ENCODE measurements at places on chromosomes 5 and 9. TPM values are rescaled to one million over a fixed set of nuclear protein-coding genes. Genes with fewer than 3 reads are reported as not detected.

OR1L8 gene
- total RNA-seq: not detected

SPATA31A3 gene
- total RNA-seq: not detected

DOCK8 gene
- total RNA-seq: 0.31 TPM

TMEM232 gene
- not detected for total RNA-seq

NDUFS4 gene
- total RNA-seq: 103 TPM

CCL27 gene
- total RNA-seq: not detected

TPPP gene
- 5.4 TPM for total RNA-seq

PCDHB2 gene
- total RNA-seq: 3.4 TPM

LHFPL2 gene
- 84.2 TPM for total RNA-seq

GLDC gene
- 14.9 TPM for total RNA-seq

GOLM1 gene
- 107 TPM for total RNA-seq

SIL1 gene
- total RNA-seq: 22.3 TPM

DMRT3 gene
- total RNA-seq: not detected

GARIN3 gene
- total RNA-seq: not detected

COL5A1 gene
- 37.0 TPM for total RNA-seq

CPLANE1 gene
- 4.0 TPM for total RNA-seq

SLC6A3 gene
- 1.5 TPM for total RNA-seq

ZNF618 gene
- total RNA-seq: 12.5 TPM

FGF18 gene
- 4.8 TPM for total RNA-seq

OGN gene
- not detected for total RNA-seq

SVEP1 gene
- total RNA-seq: 2.3 TPM

CFAP90 gene
- total RNA-seq: 0.72 TPM

SHISAL2B gene
- not detected for total RNA-seq

FANCC gene
- 12.0 TPM for total RNA-seq

TLX3 gene
- total RNA-seq: not detected

DBH gene
- total RNA-seq: not detected

TRPM3 gene
- not detected for total RNA-seq

ANKRD34B gene
- total RNA-seq: 0.05 TPM

VAV2 gene
- 32.4 TPM for total RNA-seq

PLPPR1 gene
- total RNA-seq: not detected

PPP2R2B gene
- total RNA-seq: 0.09 TPM

ANKRD33B gene
- total RNA-seq: 8.0 TPM

RAB3C gene
- not detected for total RNA-seq

ZNF354C gene
- total RNA-seq: 0.61 TPM

ENTPD8 gene
- total RNA-seq: 0.14 TPM

KIF4B gene
- total RNA-seq: 0.02 TPM

IFNA2 gene
- not detected for total RNA-seq

Measured in A549 treated with dexamethasone at 1 μM for 4 hours (cell line).